ENCODE measurements at places on chromosomes 7 and 10.
A peak's percentile ranks its signal among the peaks of the same experiment; 100 is the strongest.

- no peak for DNase-seq
Measured at GRCh38 chr7:36048902-36049240, 104.2 kb upstream of the EEPD1 start.

- DNase-seq: no peak
Measured at GRCh38 chr7:150733482-150734095, 3.6 kb upstream of the GIMAP5 start.

DNA sequence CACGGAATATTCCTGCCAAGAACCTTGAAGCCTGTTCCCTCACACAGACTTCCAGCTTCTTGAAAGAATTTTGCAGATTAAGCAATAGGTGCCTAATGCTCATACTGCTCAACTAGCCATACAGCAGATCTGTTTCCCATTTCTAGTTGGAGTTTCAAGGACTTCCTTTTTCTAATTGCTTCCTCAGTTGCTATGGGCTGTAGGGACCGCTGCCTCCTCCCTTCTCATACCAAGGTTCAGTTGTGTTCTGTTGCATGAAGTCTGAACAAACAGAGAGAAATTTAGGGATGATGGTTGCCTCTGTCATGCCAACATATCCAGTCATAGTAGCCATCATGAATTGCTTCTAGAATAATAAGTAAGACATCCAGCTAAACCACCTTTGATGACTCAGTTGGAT lies 6.8 kb downstream of the ITGA8 start:
- no peak for DNase-seq

DNA sequence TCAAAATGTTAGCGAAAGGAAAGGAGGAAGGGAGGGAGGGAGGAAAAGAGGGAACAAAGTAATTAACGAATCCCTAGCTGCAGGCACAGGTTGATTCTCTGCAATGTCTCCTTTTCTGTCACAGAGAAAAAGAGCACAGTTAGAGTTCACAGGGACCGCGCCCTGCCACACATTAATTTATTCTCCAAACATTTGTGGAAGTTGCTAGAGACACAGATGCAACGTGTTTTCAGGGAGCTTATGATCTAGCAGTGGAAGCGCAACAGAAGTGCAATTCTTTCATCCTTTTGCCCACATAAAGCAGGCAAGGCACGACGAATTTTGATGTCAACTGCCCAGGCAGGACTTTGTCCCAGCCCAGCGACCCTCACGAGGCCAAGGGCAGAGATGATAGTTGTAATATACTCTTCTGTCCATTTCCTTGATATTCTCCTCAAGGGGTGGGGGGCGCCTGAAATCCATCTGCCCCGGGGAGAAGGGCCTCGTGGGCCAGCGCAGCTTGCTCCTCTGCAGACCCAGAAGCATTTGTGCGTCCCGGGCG lies 101.7 kb upstream of the ZNF438 start:
- no peak for DNase-seq

DNA sequence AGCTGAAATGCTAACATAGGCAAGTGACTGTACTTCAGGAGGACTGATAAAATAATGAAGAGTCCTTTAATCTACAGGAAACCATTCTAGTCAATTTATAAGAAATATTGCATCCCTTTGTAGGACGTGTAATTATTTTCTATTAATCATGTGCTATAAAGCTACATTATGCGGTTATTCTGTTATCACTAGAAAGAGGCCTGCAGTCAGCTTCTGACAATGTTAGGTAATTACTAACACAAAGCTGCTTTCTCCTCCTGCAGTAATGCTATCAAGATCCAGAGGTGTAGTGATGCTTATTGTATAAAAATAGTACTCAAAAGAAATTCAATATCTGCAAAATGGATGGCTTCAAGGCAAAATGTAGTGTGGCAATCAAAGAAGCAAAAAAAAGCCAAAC lies 191.1 kb downstream of the SKAP2 start:
- DNase-seq: no peak

GRCh38 chr7:53418834-53419482 lies 383.5 kb downstream of the POM121L12 start:
- no peak for DNase-seq

DNA sequence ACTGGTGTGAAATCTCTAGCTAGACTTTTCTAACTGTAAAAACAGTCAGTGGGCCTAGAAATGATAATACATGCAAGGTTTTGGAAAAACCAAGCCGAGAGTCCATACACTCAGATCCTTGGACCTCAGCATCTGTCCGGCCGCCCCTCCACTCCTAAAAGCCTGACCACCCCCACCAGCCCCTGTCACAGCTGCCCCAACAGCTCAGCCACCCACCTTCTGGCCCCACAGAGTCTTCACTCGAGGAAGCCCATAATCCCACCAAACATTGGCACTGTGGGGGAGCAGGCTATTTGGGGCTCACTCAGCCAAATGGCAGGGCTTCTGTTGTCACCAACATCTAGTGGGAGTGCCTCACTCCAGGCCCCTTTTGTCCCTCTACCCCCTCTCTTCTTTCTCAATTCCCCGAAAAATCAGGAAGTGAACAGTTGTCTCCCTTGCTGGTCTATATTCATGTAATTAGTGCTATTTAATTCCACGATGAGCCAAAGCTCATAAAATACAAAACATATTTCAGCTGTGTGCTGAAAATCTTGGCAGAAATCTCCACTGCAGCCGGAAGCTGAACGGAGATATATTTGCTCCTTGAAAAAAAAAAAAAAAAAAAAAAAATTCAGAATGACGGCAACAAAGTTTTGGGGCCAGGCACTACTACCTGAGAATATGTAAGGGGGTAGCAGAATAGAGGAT lies 55.5 kb downstream of the PLXNA4 start:
- no peak for DNase-seq

DNA sequence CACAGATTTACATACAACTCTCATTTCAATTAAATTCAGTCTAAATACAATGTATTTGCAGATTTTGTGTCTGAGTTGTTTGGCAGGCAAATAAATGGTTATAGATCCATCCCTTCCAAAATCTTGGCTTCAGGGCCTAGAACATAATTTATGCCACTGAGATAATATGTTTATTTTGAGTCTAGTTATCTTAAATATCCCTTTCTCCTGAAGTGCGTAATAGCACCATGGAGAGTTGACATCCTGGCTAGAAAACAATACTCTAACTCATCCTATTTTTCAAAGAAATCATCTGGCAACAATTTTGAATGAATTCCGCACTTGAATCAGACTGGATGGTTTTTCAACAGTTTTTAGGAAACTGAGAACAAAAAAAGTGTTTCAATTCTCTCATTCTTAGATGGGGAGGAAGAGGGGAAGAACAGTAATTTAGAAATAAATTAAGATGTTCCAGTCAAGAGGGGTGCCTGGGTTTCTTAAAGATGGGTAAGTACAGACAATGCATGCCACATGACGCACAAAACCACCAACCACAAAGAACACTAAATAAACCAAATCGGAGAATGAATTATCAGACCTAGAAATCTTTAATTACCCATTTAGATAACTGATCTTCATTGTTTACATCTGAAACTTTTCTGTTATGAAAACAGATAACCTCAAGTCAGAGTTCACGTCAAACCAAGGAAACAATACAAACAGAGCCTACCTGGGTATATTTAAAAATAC lies 228.7 kb upstream of the PTN start:
- no peak for DNase-seq

DNA sequence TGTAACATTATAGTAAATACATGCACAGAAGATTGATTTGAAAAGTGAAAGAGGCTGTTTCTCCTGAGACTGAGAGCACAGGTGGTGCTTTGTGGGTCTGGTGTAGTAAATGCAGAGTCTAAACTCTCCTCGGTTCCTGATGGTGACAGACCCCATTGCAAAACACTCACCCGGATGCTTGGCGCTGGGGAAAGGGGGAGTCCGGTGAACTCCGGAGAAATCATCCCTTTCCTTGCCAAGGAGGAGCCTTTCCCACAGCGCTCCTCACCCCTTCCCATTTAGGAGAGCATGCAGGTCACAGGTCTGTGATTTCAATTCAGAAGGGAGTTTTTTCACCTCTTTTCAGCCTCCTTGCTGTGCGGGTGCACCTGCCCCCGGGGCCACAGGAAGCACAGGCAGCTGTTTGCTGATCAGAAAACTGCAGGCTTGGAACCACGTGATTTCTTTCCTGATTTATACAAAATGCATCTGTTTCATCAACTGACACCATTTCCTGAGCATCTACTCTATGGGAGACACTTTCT lies 75.6 kb upstream of the LYZL2 start:
- DNase-seq: no peak

DNA sequence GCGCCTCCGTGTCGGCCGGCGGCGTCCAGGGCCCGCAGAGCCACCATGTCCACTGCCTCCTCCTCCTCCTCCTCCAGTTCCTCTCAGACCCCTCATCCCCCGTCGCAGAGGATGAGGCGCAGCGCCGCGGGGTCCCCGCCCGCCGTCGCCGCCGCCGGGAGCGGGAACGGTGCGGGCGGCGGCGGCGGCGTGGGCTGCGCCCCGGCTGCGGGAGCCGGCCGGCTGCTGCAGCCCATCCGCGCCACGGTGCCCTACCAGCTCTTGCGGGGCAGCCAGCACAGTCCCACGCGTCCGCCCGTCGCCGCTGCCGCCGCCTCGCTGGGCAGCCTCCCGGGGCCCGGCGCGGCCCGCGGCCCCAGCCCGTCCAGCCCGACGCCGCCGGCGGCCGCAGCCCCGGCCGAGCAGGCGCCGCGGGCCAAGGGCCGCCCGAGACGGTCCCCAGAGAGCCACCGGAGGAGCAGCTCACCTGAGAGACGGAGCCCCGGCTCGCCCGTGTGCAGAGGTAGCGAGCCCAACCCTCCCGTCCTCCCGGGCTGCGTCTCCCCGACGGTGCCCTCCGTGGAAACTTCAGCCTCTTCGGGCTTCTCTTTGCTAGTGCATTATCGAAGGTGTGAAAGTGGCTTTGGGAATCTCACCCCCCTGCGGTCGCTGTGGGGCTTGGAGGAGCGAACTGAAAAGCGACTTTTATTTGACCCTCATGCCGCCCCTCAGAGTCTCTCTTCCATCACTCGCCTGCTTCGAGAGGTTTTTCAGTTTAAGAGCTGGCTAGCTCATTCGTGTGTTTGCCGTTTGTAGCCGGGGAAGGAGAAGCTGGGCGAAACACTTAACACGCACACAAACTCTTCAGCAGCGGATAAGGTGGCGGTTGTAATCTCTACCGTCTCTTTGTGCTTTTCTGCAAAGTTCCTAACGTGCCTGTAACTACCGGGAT lies 975 bp downstream of the GLCCI1 start:
- DNase-seq: peak; percentile 28
